ENCODE measurements at places on chromosomes 7 and 10.

DNA sequence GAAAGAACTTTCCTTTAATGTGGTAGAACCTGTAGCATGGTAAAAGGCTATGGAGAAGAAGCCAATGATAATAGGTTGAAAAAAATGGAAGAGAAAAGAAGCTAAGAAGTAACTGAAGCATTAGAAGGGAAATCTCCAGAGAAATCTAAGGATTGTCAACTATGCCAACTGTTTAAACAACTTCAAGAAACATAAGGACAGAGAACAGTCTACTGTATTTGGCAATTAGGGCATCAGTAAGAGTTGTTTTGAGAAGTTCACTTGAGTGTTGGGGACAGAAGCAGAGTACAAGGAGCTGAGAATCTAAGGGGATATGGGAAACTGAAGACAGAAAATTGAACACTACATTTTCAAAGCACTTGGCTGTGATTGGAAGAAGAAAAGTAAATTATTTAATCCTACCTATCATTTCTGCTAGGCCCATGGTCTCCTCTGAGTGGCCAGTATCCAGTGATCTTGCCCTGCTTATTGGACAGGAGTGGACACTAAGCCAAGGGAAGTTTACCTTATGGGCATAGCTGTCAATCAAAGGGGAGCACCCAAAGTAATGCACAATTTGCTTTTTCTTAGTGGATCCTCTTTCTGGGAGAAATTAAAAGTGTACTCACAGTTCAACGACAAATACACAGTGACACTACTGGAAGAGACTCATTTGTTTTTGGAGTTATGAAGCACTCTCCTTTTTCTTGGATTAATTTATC lies 56.4 kb upstream of the CCDC71L start:
- DNase-seq: no peak

DNA sequence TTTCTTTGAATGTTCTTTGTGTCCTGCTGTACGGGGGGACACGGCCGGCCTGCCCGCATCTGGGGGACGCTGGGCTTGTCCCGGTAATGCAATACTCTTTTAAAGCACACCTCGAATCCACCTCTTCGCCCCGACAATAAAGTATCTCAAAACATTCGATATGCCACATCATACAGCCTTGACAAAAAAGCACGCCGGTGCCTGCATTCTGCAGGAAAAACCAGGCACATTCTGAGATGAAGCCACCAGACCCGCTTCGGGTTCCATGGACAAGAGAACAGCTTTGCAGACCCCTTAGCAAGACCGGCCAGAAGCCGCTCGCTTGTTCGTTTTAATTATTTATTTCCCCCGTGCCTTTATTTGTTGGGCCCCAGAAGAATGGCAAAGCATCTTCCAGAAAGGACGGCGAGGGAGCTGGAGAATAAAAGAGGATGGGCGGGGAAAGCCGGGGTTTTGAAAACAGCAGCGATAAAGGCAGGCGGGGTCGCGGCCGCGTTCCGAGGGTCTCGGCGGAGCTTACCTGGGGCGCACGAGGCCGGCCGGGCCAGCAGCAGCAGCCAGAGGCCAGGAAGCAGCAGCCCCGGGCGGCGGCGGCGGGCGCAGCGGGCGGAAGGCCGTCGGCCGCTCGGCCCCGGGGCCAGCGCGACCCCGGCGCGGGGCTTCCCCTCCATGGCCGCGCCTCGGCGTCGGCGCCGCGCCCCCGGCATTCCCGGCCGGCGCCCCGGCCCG lies 462 bp downstream of the KIAA1549 start:
- no peak for DNase-seq

GRCh38 chr10:36096576-36096975 lies 454.5 kb upstream of the FZD8 start:
- no peak for DNase-seq

DNA sequence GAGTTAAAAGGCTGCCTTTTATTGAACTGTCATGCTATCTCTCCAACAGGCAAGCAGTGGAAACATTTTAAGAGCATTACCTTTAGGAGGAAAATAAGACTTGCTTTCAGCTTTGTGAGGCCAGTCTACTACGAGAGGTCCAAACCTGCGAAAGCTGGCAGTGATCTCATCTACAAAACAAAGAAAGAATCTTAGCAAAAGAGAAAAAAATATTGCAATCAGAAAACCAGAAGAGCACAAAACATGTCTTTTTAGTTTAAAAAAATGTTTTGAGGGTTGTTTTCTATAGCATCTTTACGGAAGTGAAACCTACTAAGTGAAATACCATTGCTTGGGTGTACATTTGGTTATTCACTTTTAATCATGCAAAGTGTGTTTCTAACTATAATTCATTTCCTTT lies 147.9 kb downstream of the CPEB3 start:
- no peak for DNase-seq

DNA sequence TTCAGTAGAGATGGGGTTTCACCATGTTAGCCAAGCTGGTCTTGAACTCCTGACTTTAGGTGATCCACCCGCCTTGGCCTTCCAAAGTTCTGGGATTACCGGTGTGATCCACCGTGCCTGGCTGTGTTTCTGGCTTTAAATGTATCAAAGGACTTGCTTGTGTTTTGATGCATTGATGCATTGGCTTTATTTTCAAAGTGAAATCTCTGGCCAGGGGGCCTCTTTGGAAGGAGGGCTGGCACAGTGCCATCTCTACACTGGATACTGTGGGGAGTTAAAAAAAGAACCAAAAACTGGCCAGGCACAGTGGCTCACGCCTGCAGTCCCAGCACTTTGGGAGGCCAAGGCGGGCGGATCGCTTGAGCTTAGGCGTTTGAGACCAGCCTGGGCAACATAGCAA lies 16.0 kb downstream of the MNX1 start:
- DNase-seq: no peak

GRCh38 chr7:100687751-100688300 lies 6.2 kb downstream of the GIGYF1 start:
- DNase-seq: no peak

DNA sequence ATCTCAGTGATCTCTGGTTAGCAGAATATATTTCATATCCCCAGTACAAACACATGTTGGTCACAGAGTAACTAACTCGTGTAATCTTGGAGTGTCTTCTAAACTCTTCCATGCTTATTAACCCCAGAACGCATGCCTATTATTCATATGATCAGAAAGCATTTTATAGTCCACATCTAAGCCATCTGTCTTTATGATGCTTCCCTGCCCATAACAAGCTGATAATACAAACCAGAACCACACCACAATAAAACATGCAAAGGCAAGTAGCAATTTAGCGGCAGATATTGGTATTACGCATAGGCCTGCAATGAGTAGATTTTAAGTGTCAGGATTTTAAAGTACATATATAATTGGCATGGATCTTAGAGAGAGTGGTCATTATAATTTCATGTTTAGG lies 120.0 kb upstream of the PRKCQ start:
- no peak for DNase-seq

All from GM19239 (cell line).